Stimulated activated naive CD8-positive, alpha-beta T cell treated with anti-CD3 and anti-CD28 coated beads, Interleukin-15, Interleukin-2, amounts not matched to agents 100 U/mL and 50 U/mL, for 24 hours (primary cell): ENCODE measurements at places on chromosomes 7 and 10.
A peak's percentile ranks its signal among the peaks of the same experiment; 100 is the strongest.

GRCh38 chr10:100208276-100208675, 21.1 kb downstream of the CHUK start:
- no peak for DNase-seq

DNA sequence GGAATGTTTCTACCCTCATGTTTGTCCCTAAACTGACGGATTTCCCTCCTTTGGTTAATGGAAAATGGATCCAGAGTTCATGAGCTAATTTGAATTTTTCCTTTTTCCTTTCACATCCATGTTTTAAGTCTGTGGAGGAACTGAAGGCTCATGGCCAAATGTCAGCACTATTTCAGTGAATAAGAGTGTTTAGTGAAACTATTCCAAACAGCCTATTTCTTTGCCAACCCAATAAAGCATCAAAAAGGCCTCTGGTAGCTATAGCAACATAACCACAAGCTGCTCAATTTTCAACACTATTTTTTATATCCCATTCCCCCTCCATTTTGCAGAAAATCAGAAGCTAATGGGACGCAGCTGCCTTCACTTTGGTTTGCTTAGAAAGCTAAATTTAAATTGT, 1454.1 kb downstream of the GATA3 start:
- DNase-seq = no peak

- DNase-seq = no peak
These were observed 242.7 kb downstream of the THSD7A start for GRCh38 chr7:11589251-11589650.

DNA sequence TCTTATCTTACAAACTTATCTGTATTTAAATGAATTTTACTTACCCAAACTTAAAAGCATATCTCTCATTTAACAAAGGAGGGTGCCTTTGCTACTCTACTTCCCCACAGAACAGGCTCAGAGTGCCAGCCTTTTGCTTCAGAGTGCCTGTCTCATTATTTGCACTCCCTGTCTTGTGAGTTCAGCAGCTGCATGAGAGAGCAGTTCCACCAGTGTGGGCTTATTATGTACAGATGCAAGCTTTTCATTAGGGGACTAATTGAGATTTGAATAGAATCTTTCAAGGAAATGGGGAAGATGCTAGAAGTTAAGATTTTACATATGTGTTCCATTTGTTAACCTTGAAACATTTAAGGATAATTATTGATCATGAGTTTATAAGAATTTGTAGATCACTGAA, 310.2 kb upstream of the LRRN3 start:
- no peak for DNase-seq

GRCh38 chr10:132377326-132377725, 19.7 kb upstream of the PWWP2B start:
- DNase-seq = no peak

DNA sequence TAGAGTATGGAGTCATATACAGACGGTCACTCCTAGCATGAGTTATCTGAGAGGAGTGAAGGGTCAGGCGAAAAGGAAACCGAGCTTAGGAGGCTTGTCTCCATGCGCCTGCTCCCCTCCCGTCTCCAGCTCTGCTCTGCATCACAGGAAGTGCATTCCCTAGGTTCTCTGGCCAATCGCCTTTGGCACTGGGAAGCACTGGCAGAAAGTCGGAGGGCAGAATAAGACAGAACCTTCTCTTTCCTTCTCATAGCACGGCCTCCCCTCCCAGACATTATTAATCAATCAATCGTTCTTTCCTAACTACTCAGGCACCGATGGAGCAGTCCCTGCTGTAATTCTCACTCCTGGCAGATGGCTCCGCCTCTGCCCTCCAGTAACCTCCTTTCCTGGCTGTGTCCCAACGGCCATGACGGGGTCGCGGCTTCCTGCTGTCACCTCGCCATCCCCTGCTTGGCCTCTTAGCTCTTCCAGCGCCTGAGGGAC, 177.1 kb downstream of the FRMD4A start:
- DNase-seq = no peak

GRCh38 chr7:138481447-138482380, 21.7 kb downstream of the TRIM24 start:
- DNase-seq = no peak

DNA sequence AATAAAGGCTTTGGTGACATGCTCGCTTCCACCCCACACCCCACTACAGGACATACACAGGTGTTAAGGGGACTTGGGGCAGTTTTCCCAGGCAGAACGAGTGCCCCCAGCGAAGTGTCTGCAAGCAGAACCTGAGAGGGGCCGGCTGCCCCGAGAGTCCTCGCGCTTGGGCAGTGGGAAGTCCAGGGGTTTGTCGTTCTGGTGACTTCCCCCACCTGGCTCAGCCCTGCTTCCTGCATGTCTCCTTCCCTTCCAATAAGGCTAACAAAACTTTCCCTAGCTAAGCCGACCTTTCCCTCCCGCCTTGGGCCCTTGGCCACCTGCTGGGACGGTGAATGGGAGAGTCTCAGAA, 916 bp downstream of the VWA2 start:
- DNase-seq = no peak

GRCh38 chr7:49099587-49100326, 175.4 kb downstream of the CDC14C start:
- no peak for DNase-seq

DNA sequence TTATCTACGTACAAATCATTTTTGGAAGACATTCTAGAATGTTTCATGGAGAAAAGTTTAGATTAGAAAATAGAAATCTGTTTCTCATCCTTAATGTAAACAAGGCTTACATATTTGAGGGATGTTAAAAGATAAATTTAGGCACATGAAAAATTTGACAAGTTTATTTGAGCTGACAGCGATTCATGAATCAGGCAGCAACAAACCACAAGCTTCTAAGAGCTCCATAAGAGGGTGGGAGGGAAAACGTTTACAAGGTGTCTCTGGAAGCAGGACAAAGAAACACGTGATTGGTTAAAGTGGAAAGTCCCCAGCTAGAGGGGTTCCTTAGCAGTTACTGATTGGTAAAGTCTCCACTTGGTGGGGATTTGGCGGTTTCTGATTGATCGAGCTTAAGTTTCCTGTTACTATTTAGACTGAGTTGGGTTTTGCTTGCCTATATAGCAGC, 228.9 kb upstream of the PITRM1 start:
- DNase-seq = no peak

GRCh38 chr7:47948141-47948790, at the start of gene PKD1L1:
PKD1L1 (minus strand) TSS chr7:47948466; CDS start chr7:47948440, 26 bp downstream.
- DNase-seq = no peak

DNA sequence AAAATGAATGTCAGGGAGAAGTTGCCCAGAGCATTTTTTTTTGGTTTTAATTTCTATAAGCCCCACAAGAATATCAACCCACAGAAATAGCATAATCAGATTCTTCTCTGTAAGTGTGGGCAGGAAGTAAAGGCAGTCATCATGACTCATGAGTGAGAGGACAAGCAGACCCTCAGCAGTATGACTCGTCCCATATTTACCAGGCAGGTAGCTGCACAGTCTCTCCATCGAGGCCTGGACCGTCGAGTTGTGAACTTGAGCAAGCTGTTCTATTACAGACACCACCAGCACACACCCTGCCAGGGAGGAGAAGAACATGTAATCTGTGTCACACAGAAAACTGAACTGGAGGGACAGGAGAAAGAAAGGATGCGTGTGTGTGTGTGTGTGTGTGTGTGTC, 37.8 kb downstream of the AOAH start:
- DNase-seq = peak; percentile 63

- peak; percentile 48 for DNase-seq
These were observed 846 bp upstream of the ZNF775 start for GRCh38 chr7:150378115-150378852.

DNA sequence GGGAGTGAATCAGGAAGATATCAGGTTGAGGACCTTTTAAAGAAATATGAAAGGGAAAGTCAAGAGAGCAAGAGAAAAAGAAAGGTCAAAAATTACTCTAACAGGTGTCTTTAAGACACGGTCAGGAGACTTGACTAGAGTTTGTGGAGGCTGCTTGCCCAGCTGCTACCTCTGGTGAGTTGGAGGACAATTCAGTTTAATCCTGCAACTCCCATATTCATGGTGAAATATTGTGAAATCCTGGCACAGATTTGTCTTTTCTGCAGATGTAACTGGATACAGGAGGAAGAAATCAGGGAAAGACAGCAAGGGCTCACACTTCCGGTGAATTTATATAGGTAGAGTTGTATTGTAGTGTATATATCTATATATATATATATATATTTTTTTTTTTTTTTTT, 93.5 kb downstream of the AKAP9 start:
- DNase-seq = no peak

GRCh38 chr7:134784251-134785049, 5.0 kb downstream of the CALD1 start:
- no peak for DNase-seq

GRCh38 chr7:76211216-76211615, 9.5 kb downstream of the SRRM3 start:
- DNase-seq = no peak

- no peak for DNase-seq
These were observed 357.1 kb downstream of the MAGI2 start for GRCh38 chr7:79096361-79096805.

- no peak for DNase-seq
These were observed 1.8 kb downstream of the CEP55 start for GRCh38 chr10:93498166-93498565.

GRCh38 chr7:31991846-31992245, 78.4 kb downstream of the PDE1C start:
- DNase-seq = no peak

DNA sequence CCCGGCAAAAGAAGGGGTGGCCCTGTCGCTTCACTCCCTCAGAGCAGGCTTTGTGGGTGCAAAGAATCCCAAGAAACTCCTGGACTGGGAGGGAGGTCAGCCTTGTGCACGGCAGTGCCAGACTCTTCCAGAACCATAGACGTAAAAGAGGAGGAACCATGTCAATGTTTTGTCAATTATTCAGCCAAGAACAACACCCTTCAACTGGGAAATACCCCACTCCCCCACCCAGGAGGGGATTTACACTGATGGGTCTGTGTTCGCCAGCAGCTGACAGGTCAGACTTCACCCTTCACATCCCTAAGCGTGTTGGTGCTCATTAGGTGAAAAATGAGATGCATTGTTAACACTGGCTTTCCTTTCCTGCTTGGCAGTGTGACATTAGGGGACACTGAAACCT, 116.8 kb upstream of the BMPER start:
- no peak for DNase-seq

GRCh38 chr7:107501593-107501992, 31.7 kb downstream of the GPR22 start:
- DNase-seq = no peak

DNA sequence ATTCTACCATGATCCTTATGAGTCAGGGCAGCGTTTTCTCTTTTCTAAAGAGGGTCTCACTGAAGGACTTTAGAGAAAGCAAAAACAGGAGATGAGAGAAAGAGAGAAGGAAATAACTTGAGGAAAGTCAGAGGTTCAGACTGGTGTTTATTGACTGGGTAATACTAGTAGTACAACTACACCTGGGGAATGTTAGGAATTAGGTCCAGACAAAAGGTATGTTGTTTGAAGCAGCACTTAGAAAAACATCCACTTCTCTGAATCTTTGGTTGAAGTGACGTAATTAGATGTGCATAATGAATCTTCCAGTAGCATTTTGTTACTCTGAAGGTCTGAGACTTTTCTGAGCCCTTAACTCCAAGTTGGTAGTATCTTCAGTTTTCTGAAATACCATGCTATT, 380.3 kb upstream of the LRGUK start:
- DNase-seq = no peak

GRCh38 chr10:22486431-22486830, 141.1 kb downstream of the SPAG6 start:
- no peak for DNase-seq

GRCh38 chr10:75091146-75091545, 20.3 kb upstream of the SAMD8 start:
- DNase-seq = no peak

GRCh38 chr7:81150951-81151361, 232.1 kb upstream of the SEMA3C start:
- DNase-seq = no peak

GRCh38 chr10:46245381-46245900, 41.4 kb upstream of the ANTXRL start:
- no peak for DNase-seq

- no peak for DNase-seq
These were observed 650.5 kb upstream of the SORCS1 start for GRCh38 chr10:107814865-107815487.

GRCh38 chr10:123965973-123966895, 74.6 kb upstream of the CPXM2 start:
- DNase-seq = no peak
